Activated CD4-positive, alpha-beta T cell treated with anti-CD3 and anti-CD28 coated beads, Interleukin-2, amount 10 ng/mL, durations not matched to agents 24 days and 14 days (primary cell): ENCODE measurements at places on chromosomes 5 and 9. TPM values are rescaled to one million over a fixed set of nuclear protein-coding genes. Genes with fewer than 3 reads are reported as not detected.

PAPPA gene
- total RNA-seq = not detected in 2 replicates

ASPN gene
- not detected in 2 replicates for total RNA-seq

- H3K36me3 ChIP-seq = no peaks in the 10 kb centered on the region
- no peaks in the 10 kb centered on the region for H3K4me1 ChIP-seq
- no peak overlapping the region for H3K27ac ChIP-seq
- no peak overlapping the region for H3K4me3 ChIP-seq
Observed at GRCh38 chr5:128358826-128359225, 179.2 kb downstream of the FBN2 start.

GRCh38 chr5:33299621-33300208, 141.1 kb upstream of the TARS1 start:
- H3K36me3 ChIP-seq = no peaks in the 10 kb centered on the region
- no peak overlapping the region for H3K27ac ChIP-seq
- peak; percentile 57 for DNase-seq
- no peak overlapping the region for H3K4me3 ChIP-seq
- peaks cover 7% of the 10 kb centered on the region for H3K4me1 ChIP-seq
- H3K27me3 ChIP-seq = peaks cover 10% of the 10 kb centered on the region

- no peak overlapping the region for H3K4me3 ChIP-seq
- no peak overlapping the region for H3K27ac ChIP-seq
- H3K27me3 ChIP-seq = peaks cover 8% of the 10 kb centered on the region
- DNase-seq = no peak
- no peaks in the 10 kb centered on the region for H3K36me3 ChIP-seq
Observed at GRCh38 chr9:101591787-101592446, 2.9 kb downstream of the PPP3R2 start.
